ENCODE measurements at places on chromosomes 3 and 15.

- DNase-seq, result no peak
Observed at GRCh38 chr3:72322264-72322976, 525.8 kb downstream of the SHQ1 start.

GRCh38 chr3:169278092-169278491 lies 385.4 kb downstream of the MECOM start:
- no peak for DNase-seq

GRCh38 chr15:63405159-63405558 lies 23.5 kb upstream of the CA12 start:
- DNase-seq, result no peak

- no peak for DNase-seq
Observed at GRCh38 chr3:24540821-24541220, 46.2 kb upstream of the THRB start.

DNA sequence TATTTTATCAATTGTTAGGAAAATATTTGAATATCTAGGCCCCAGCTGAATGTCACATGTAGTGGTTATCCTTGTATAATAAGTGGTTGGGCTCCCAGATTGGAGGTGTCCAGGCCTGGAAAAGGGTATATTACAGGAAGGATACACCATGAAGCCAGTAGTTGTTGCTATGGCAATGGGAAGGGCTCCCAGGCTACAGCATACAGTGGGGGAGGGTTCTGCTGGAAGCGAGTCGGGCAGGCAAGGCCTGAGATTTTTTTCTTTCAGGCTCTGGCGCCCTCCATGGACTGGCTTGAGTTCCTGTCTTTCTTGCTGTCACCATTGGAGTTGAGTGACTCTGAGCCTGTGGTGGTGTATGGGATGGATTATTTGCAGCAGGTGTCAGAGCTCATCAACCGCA lies 8.9 kb downstream of the ECE2 start:
- no peak for DNase-seq

DNA sequence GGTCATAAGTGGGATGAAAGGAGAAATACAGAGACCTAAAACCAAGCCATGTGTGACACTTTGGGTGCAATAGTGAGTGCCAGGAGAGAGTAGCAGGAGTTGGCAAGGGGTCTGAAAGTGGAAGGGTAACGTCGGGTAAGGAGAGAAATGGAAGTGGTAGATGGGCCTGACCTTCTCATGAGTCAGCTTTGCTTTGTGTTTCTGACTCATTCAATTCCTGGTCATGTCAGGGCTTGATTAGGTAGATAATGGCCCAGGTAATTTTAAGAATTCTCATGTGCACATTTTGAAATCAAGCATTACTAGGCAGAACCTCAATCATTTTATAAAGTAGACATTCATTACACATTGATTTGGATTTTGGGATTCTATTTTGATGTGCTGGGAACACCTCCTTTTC lies 262.5 kb downstream of the SOX2 start:
- no peak for DNase-seq

DNA sequence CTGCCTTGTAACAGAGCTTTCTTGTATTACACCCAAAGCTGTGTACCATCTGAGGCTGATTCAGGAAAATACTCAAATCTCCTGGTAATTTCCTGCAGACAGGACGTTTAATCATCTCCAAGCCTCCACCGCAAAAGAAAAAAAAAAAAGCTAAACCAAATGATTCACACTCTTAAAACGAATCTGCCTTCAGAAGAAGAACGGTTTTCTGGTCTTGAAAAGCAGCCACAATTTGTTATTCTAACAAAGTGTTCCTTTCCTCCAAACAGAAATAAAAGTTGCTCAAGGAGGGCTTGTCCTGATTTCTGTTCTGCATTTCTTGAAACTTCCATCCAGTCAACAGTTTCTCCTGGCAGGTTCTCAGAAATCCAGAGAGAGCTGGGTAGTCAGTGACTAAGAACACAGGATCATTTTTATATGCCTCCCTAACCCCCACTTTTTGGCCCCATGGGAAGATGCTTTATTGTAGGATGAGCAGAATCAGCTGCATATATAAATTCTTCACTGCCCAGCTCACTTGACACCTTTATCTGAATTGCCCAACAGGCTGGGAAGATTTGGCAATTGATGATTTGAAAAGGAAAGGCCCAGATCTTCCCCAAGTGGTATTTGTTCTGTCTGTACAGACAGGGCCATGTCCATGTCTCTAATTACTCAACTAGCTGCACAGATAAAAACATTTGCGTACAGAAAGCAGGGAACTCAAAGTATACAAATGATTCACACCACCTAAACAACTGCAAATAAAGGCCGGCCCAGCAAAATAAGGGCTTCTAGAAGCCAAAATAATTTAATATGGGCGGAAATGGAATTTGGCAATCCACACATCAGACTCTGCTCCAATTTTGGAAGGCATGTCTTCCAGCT lies 41.0 kb upstream of the PRICKLE2 start:
- no peak for DNase-seq

DNA sequence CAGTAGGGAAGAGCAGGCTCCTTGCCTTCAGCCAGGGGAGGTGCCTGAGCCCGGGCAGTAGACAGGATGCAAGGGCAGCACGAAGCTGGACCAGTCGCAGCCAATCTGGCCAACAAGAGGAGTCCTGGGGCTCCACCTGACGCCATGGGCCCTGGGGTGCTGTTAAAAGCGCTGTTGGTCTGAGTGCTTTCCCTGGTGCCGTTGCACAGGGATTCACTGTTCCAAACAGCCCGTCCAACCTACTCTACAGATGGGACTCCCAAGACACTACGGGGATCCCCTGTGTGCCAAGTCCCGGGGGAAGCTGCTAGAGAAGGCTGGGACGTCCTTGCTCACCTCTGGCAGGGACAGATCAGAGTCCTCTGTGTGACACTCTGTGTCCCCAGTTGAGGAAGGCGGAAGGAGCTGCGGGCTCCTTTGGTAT lies 632 bp downstream of the CTSH start:
- DNase-seq, result no peak

DNA sequence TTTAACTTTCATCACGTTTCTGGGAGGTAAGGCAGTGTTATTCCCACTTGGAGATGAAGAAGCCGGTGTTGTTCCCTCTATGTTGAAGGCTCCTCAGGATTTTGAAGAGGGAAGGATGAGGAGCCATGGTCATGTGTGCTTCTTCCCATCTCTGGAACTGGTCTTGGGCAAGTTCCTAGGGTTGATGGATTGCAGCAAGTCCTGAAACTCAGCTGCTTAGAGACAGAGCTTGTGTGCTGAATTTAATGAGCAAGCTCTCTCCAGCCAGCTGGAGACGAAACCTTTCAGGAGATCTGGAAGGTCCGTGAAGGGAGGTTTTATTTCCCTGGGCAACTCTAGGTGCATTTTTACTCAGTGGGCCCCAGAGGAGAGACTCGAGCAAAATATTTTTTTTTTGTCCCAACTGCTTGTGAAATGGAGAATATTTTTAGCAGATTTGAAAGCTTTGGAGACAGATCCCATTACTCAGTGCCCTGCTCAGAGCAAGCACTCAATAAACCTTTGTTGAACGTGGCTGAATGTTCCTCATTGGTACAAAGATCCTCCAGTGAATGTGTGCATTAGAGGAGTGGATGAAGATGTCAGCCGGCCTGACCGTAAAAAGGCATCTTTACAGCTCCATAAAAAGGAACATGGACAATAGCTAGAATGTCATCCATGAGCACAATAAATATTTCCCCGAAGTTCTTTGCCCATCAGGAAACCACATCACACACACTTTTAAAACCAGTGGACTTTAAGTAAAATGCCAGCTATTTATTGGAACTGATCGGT lies 55.6 kb upstream of the RGMA start:
- DNase-seq, result no peak

GRCh38 chr15:23671481-23671880 lies 15.6 kb downstream of the NDN start:
- no peak for DNase-seq

DNA sequence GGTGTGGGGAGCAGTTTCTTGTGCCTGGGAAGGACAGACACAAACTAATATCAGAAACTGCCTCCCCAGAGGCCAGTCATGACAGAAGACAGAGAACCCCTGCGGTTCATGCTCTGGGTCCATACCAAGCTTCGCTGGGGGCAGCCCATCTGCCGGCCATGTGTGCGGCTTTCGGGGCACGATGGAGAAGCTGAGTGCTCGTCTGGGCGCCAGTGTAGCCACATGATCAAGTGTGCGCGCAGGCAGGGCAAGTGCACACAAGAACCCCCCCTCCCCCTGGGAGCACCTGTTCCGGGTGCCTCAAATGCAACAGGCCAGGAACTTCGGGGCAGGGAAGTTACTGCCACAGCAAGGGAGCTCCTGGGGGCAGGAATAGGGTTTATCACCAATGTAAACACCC lies 1.8 kb downstream of the ADAMTS17 start:
- no peak for DNase-seq

DNA sequence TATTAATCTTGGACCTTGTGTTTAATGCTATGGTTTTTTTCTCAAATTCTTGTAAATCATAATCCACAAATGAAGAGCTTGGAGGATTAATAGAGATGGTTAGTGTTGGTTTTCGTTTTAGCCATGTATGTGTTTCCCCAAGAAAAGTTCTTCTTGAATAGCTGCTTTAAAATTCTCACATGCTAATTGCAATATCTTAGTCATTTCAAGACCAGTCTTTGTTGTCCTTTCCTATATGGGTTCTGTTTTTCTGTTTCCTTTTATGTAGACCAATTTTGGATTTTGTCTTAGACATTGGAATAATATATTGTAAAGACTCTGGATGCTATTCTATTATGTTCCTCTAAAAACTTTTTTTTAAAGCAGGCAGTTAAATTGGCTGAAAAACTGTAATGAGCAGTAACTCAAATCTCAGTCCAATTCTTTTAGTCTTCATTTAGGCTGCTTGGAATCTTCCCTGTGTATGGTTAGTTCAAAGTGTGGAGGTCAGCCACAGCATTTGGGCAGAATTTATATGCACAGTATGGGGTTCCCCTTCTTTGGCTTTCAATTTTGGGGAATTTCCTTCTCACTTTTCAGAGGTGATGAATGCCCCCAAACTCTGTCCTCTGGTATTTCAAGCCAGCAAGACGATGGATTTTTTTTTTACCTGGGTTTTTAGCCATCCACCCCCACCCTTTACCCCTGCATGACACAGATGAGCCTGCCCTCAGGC lies 39.1 kb upstream of the DNAJC13 start:
- DNase-seq, result no peak

Measured in effector memory CD4-positive, alpha-beta T cell (primary cell).